ENCODE measurements at places on chromosomes 3 and 15.

GRCh38 chr15:90868261-90868689 lies at the start of gene FURIN:
TSS of gene FURIN (plus strand) at chr15:90868588. CDS start at chr15:90875741, 7,153 bp downstream.
- DNase-seq, result no peak
- no peak within 1 kb of the TSS for H3K4me3 ChIP-seq
- H3K36me3 ChIP-seq, result no peaks in the 10 kb centered on the region
- H3K27ac ChIP-seq, result peak within 1 kb of the TSS; percentile 53
- no peaks in the 10 kb centered on the region for H3K27me3 ChIP-seq
- H3K4me1 ChIP-seq, result peaks cover 39% of the 10 kb centered on the region

DNA sequence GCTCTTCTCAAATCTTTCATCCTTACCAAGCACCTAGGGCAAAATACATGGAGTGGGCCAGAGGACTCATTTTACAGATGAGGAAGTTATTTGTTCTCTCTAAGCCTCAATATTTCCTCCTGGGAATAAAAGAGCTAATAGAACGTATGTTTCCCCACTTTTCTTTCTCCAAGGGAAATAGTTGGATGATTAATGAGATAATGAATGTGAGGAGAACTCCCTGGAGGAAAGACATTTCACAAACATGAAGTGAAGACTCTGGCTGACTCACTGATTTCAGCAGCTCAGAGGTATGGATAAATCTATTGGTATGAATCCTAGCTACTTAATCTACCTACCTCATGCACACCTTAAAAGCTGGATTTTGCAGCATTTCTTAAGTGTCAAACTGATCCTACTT lies 98.4 kb downstream of the ECT2 start:
- H3K4me1 ChIP-seq, result no peaks in the 10 kb centered on the region
- no peak overlapping the region for H3K27ac ChIP-seq
- H3K27me3 ChIP-seq, result peaks cover 10% of the 10 kb centered on the region
- DNase-seq, result no peak
- no peak overlapping the region for H3K4me3 ChIP-seq

- no peak overlapping the region for H3K27ac ChIP-seq
- DNase-seq, result no peak
- no peaks in the 10 kb centered on the region for H3K36me3 ChIP-seq
These were observed 137.1 kb upstream of the WNT5A start for GRCh38 chr3:55624238-55624637.

DNA sequence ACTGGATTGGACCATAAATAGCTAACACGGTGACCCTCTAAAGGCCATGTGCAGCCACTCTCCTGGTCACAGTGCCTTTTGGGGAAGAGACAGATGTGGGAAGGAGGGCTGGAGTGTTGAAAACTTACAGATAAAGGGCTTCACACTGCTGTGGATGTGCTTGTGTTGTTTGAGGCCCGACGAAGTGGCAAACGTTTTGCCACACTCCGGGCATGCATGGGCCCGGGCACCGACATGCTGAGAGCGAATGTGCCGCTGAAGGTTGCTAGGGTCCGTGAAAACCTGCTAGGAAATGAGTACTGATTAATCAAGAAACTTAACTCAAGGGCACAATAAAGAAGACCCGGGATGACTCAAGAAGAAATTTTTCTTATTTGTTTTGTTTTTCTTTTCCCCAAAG lies 542.6 kb downstream of the MECOM start:
- no peak overlapping the region for H3K4me3 ChIP-seq
- no peaks in the 10 kb centered on the region for H3K36me3 ChIP-seq
- no peaks in the 10 kb centered on the region for H3K4me1 ChIP-seq
- no peak for DNase-seq
- H3K27me3 ChIP-seq, result peaks cover 5% of the 10 kb centered on the region

- no peak overlapping the region for H3K4me3 ChIP-seq
- H3K27ac ChIP-seq, result no peak overlapping the region
- no peak for DNase-seq
- no peaks in the 10 kb centered on the region for H3K4me1 ChIP-seq
- H3K36me3 ChIP-seq, result no peaks in the 10 kb centered on the region
- H3K27me3 ChIP-seq, result no peaks in the 10 kb centered on the region
These were observed 4.8 kb downstream of the PPP1R14D start for GRCh38 chr15:40823572-40824343.

DNA sequence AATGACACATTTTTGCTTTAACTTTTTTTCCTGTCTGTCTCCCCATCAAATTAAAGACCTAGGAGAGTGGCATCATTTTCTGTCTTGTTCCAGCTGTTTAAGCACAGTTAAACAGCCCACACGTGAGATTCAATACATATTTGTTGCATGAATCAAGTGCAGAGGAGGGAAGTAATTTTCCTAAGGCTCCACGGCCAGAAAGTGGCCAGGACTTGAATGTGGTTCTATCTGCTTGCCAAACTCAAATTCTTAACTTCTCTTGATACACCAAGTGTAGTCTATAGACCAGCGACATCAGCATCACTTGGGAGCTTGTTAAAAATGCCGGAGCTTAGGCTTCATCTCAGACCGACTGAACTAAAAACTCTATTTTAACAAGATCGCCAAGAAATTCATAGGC lies 724.8 kb upstream of the CFAP20DC start:
- H3K27ac ChIP-seq, result no peak overlapping the region
- H3K4me1 ChIP-seq, result peaks cover 60% of the 10 kb centered on the region
- H3K36me3 ChIP-seq, result no peaks in the 10 kb centered on the region
- no peak overlapping the region for H3K4me3 ChIP-seq

GRCh38 chr3:70561796-70562195 lies 249.4 kb upstream of the MDFIC2 start:
- peaks cover 9% of the 10 kb centered on the region for H3K27me3 ChIP-seq
- H3K4me3 ChIP-seq, result no peak overlapping the region
- no peak overlapping the region for H3K27ac ChIP-seq
- DNase-seq, result no peak
- no peaks in the 10 kb centered on the region for H3K36me3 ChIP-seq

GRCh38 chr15:85956532-85957275 lies 123.0 kb upstream of the AGBL1 start:
- DNase-seq, result no peak
- no peaks in the 10 kb centered on the region for H3K4me1 ChIP-seq
- no peaks in the 10 kb centered on the region for H3K27me3 ChIP-seq
- no peaks in the 10 kb centered on the region for H3K36me3 ChIP-seq

- H3K27ac ChIP-seq, result no peak overlapping the region
- no peaks in the 10 kb centered on the region for H3K27me3 ChIP-seq
- H3K4me1 ChIP-seq, result no peaks in the 10 kb centered on the region
- H3K36me3 ChIP-seq, result peaks cover 17% of the 10 kb centered on the region
- no peak overlapping the region for H3K4me3 ChIP-seq
These were observed 96.5 kb downstream of the SUCLG2 start for GRCh38 chr3:67557848-67558355.

- no peaks in the 10 kb centered on the region for H3K4me1 ChIP-seq
- no peak overlapping the region for H3K27ac ChIP-seq
- H3K36me3 ChIP-seq, result no peaks in the 10 kb centered on the region
- no peaks in the 10 kb centered on the region for H3K27me3 ChIP-seq
- H3K4me3 ChIP-seq, result no peak overlapping the region
- no peak for DNase-seq
These were observed 15.6 kb upstream of the MB21D2 start for GRCh38 chr3:192933259-192933658.

GRCh38 chr15:64443747-64444621 lies 16.4 kb upstream of the ZNF609 start:
- H3K4me1 ChIP-seq, result no peaks in the 10 kb centered on the region
- H3K27me3 ChIP-seq, result no peaks in the 10 kb centered on the region
- peaks cover 8% of the 10 kb centered on the region for H3K36me3 ChIP-seq
- no peak for DNase-seq

DNA sequence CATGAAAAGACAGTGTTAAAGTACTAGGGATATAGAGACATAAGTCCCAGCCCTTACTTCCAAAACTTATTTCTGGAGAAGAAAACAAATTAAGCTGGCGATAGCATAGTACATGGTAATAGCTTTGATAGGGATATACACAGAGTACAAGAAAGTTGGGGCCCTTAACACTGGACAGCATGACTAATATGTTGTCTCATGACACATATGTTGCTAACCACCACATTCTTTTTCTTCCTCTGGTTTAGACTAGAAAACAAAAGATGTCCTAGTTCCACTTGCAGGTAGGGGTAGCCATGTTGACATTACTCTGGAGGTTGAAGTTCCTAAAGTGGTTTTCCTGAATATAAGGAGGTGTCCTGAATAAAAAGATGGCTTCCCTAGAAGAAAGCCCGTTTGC lies 75.3 kb downstream of the RFX7 start:
- no peak overlapping the region for H3K4me3 ChIP-seq
- H3K4me1 ChIP-seq, result peaks cover 21% of the 10 kb centered on the region
- H3K36me3 ChIP-seq, result peaks cover 45% of the 10 kb centered on the region
- no peaks in the 10 kb centered on the region for H3K27me3 ChIP-seq
- no peak for DNase-seq

DNA sequence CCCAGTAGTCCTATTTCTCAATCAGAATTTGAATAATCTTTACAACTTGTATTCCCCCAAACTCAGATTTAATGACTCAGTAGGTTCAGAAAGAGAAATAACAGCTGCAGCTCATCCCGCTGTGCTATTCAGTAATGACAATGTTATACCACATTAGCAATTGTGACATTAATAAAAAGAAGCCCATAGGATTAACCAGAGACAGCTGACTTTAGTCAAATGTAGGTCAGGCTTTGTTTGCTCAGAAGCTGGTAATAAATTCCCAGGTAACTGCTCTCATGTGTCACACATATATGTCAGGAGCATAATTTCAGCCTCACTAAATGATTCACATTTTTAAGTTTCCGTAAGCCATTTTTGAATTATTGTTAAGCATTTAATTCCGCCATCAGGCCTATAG lies 222.0 kb upstream of the UBE2E2 start:
- H3K27me3 ChIP-seq, result no peaks in the 10 kb centered on the region
- no peak overlapping the region for H3K4me3 ChIP-seq
- H3K36me3 ChIP-seq, result no peaks in the 10 kb centered on the region
- H3K4me1 ChIP-seq, result no peaks in the 10 kb centered on the region
- DNase-seq, result no peak
- no peak overlapping the region for H3K27ac ChIP-seq

GRCh38 chr3:164416491-164417222 lies 661.6 kb downstream of the SI start:
- H3K27ac ChIP-seq, result no peak overlapping the region
- H3K4me3 ChIP-seq, result no peak overlapping the region
- H3K36me3 ChIP-seq, result no peaks in the 10 kb centered on the region
- DNase-seq, result no peak

GRCh38 chr3:168497741-168498140 lies 402.0 kb upstream of the GOLIM4 start:
- no peaks in the 10 kb centered on the region for H3K36me3 ChIP-seq
- H3K27me3 ChIP-seq, result no peaks in the 10 kb centered on the region
- H3K4me1 ChIP-seq, result no peaks in the 10 kb centered on the region
- DNase-seq, result no peak
- H3K27ac ChIP-seq, result no peak overlapping the region

DNA sequence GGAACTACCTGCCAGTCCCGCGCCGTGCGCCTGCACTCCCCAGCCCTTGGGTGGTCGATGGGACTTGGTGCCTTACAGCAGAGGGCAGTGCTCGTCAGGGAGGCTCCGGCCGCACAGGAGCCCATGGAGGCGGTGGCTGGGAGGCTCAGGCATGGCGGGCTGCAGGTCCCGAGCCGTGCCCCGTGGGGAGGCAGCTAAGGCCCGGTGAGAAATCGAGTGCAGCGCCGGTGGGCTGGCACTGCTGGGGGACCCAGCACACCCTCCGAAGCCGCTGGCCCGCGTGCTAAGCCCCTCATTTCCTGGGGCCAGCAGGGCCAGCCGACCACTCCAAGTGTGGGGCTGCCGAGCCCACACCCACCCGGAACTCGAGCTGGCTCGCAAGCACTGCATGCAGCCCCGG lies 580.2 kb downstream of the ZIC1 start:
- no peaks in the 10 kb centered on the region for H3K4me1 ChIP-seq
- no peaks in the 10 kb centered on the region for H3K27me3 ChIP-seq
- H3K36me3 ChIP-seq, result no peaks in the 10 kb centered on the region

- DNase-seq, result no peak
- peaks cover 4% of the 10 kb centered on the region for H3K36me3 ChIP-seq
- H3K4me3 ChIP-seq, result no peak overlapping the region
- H3K27ac ChIP-seq, result no peak overlapping the region
- no peaks in the 10 kb centered on the region for H3K4me1 ChIP-seq
- H3K27me3 ChIP-seq, result no peaks in the 10 kb centered on the region
These were observed 44.6 kb upstream of the VILL start for GRCh38 chr3:37945807-37946530.

DNA sequence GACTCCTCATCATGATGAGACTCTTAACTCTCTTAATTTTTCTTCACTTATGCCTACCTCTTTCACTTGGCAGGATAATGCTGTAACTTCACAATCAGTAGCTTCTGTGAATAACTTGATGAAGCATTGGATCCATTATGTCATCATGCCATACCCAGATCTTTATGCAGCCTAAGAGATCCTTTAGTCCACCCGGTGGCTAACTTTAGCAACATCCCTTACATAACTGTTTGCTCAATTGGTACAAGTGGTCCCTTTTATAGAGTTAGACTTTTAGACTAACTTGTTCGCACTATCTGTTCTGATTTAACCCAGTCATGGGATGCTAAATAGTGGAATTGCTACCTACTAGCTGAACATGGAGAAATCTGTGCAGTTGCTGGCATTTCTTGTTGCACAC lies 184.5 kb downstream of the USP13 start:
- no peak overlapping the region for H3K4me3 ChIP-seq
- no peak for DNase-seq
- H3K27ac ChIP-seq, result no peak overlapping the region
- H3K4me1 ChIP-seq, result no peaks in the 10 kb centered on the region

DNA sequence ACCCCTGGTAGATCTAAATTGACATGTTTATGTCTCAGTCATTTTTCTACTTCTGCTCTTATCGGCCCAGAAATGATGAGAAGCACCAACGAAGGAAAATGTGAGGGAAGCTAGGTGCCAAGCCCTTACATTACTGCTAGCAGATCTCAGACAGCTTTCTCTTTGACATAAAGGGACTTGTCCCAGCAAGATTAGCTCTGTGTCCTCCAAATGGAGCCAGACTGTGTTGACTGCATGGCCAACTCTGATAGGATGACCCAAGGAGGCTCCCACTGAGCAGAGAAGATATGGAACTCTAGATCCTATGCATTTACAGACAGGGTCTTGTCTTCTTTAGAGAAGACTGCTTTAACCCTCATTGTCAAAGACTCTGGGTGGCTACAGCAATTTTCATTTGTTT lies 2.8 kb upstream of the MCTP2 start:
- H3K36me3 ChIP-seq, result no peaks in the 10 kb centered on the region
- H3K27ac ChIP-seq, result no peak overlapping the region
- no peak overlapping the region for H3K4me3 ChIP-seq
- H3K27me3 ChIP-seq, result no peaks in the 10 kb centered on the region

GRCh38 chr3:18445401-18446148 lies 20.4 kb upstream of the SATB1 start:
- H3K36me3 ChIP-seq, result peaks cover 16% of the 10 kb centered on the region
- H3K27me3 ChIP-seq, result no peaks in the 10 kb centered on the region
- peak overlapping the region; percentile 84 for H3K4me3 ChIP-seq

GRCh38 chr3:49122886-49123545 lies 2.4 kb upstream of the USP19 start:
- no peak overlapping the region for H3K27ac ChIP-seq
- no peak for DNase-seq
- no peaks in the 10 kb centered on the region for H3K27me3 ChIP-seq
- H3K4me1 ChIP-seq, result peaks cover 23% of the 10 kb centered on the region
- peaks cover 25% of the 10 kb centered on the region for H3K36me3 ChIP-seq
- no peak overlapping the region for H3K4me3 ChIP-seq

- H3K27me3 ChIP-seq, result no peaks in the 10 kb centered on the region
- H3K36me3 ChIP-seq, result no peaks in the 10 kb centered on the region
- DNase-seq, result no peak
- no peaks in the 10 kb centered on the region for H3K4me1 ChIP-seq
These were observed 187.3 kb downstream of the KCNAB1 start for GRCh38 chr3:156307704-156308103.

Data from DND-41 (cell line).